Stimulated activated CD8-positive, alpha-beta memory T cell treated with anti-CD3 and anti-CD28 coated beads, Interleukin-4, amount 100 ng/mL, for 1 hour (primary cell): ENCODE measurements at places on chromosomes 2 and 18.

GRCh38 chr18:62505669-62506494, 16.9 kb upstream of the ZCCHC2 start:
- no peak for DNase-seq

GRCh38 chr2:99763764-99764163, 273.9 kb upstream of the REV1 start:
- DNase-seq, result no peak

- no peak for DNase-seq
These were observed 49.9 kb downstream of the KDM3A start for GRCh38 chr2:86491088-86491487.

GRCh38 chr2:111702119-111702803, 181.7 kb downstream of the ANAPC1 start:
- peak; percentile 10 for DNase-seq

DNA sequence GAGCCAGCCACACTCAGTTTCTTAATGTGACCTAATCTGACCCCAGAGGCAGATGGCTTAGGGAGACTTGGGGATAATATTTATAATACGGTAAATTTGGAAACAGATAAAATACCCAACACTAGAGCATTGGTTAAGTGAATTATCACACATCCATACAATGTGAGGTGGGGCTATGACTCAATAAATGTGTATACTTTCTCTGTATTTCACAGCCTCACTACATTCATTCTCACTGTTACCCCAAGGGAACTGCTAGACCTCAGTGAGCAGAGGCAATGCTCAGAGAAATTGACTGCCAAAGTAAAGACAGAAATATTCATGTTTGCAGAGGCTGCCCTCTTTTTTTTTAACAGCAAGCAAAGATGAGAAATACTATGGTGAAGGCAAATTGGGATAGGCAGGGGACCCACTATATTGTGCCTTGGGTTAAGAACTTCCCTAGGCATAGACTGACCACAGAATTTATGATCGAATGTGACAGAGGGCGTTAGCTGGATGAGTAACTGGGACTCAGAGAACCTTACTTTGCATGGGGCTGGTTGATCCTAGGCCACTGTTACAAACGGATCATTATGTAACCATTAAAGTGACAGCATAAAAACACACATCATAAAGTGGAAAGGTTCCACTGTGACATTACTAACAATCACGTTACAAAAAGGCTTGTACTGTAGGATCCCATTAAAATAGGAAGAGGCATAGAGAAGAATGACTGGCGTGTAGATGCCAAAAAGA, 246.0 kb upstream of the LYPD1 start:
- no peak for DNase-seq

- DNase-seq, result no peak
These were observed 9.8 kb downstream of the NR4A2 start for GRCh38 chr2:156322686-156323231.

DNA sequence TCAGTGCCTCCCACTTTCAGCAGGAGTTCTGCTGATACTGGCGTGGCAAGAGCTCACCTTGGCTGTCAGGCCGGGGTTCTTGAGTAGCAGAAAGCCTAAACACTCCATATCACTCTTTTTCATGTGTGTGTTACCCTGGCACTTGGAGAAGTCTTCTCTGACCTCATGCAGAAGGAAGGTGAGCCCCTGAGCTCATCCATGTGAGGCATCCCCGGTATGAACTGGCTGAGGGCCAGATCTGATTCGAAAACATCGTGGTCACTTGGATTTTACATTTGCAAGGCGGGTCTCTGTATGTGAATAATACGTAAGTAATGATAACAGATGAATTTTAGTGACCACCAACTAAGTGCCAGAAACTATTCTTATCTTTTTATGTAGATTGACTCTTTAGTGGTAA, 93.6 kb downstream of the RAPGEF4 start:
- no peak for DNase-seq

GRCh38 chr2:11679016-11679415, 9.0 kb upstream of the NTSR2 start:
- DNase-seq, result no peak

GRCh38 chr18:58041633-58042032, 2.4 kb upstream of the NEDD4L start:
- no peak for DNase-seq

DNA sequence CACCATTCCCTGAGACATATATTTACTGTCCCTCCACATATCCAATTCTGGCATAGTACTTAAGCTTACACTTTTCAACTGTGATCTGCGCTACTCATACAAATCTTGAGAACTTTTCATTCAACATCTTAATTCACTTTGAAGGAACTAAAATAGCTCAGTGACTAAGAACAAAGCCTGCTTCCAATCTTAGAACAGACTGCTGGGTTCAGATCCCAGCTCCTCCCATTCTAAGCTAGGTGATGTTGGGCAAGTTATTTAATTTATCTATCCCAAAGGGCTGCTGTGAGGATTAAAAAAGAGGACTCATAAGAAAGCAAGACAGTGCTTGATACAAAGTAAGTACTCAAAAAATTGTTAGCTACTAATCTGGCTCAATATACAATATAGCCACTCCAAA, 57.9 kb downstream of the UGP2 start:
- DNase-seq, result no peak

GRCh38 chr18:25704071-25704470, 352.1 kb upstream of the ZNF521 start:
- DNase-seq, result no peak

DNA sequence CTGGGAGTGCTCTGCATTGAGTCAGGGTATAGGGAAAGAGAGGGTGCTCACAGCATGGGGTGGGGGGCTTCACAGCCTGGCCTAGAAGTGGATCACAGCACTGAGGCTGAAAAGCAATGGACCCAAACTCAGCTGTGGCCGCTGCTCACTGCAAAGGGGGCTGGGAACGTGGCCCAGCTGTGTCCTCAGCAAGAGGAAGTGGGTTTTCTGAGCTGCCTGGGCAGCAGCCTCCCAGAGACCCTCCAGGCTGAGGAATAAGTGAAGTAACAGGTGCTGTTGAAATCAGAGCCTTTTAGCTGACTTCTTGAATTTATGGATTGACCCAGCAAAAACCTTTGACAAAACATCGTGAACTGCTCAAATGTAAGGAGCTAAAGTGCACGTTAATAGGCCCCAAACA, 35.2 kb downstream of the PTGR3 start:
- no peak for DNase-seq

DNA sequence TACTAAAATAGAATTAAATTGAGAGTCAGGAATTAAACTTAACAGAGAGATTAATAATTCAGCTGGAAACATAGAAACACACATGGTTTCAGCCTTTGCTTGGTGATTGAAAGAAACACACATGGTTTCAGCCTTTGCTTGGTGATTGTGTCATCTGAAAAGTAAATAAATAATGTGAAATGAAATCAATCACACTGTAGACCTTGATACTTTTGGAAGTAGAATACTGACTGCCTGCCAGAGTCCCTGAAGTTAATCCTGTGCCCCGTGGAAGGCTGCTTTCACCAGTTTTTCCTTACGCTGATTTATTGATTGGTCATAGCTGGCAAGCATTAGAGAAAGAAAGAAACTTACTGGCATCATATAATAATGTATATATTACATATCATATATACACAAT, 1252.7 kb upstream of the FAM98A start:
- DNase-seq, result no peak

GRCh38 chr2:132448771-132449170, 32.2 kb downstream of the GPR39 start:
- no peak for DNase-seq

- no peak for DNase-seq
These were observed 55.6 kb downstream of the QPCT start for GRCh38 chr2:37400041-37400440.

DNA sequence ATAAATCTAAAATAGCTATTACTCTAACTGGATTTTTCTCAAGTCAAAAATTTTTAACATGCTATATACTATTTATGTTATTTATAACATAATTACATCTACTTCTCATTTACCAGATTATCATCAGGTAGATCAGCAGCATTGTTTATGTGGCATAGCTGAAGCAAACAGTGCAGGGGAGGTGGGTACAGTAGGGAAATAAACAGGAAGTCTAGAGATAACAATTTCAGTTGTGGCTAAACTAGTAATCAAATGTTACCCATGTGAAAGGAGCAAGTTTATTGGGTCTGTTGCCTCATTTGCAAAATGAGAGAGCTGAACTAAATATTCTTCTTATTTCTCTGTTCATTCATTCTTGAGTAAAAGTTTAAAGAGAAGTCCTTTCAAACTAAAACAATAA, 27.7 kb downstream of the GFPT1 start:
- no peak for DNase-seq

- no peak for DNase-seq
These were observed 104.6 kb downstream of the UNC80 start for GRCh38 chr2:209876211-209876610.

DNA sequence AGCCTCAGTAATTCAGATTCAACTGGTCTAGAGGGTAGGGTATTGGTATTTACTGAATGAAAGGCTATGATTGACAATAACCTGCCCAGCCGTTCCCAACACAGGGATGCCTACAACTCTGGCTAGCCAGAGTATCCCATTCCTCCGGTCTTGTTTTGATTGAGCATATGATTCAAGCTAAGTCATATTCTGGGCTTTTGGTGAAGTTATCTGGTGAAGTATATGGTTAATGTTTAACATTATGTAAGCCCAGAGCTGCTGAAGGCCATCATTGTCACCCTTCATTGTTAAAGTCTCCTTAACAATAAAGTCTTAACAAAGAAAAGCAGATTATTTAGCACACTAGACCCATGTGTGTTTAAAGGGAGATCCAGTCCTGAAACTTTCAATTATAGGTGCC, 152.6 kb downstream of the EXOC6B start:
- DNase-seq, result no peak

DNA sequence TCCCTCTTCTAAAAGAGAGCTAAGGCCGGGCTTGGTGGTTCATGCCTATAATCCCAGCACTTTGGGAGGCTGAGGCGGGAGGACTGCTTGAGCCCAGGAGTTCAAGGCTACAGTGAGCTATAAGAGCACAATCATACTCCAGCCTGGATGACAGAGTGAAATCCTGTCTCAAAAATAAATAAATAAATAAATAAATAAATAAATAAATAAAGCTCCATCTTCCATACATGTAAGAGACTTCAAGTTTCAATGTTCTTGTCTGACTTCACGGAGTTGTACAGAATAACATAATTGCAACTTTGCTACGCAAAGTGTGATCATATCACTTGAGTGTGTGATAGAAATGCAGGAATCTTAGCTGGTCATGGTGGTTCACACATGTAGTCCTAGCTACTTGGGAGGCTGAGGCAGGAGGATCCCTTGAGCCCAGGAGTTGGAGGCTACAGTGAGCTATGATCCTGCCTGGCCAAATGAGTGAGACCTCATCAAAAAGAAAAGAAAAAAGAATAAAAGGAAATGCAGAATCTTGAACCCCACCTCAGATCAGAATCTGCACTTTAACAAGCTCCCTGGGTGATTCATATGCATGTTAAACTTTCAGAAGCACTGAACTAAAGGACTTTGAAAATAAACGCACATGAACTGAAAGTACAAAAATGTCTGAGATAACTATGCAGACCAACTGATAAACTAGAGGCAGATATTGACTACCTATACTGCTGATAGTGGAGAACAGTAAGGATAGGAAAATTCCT, 123.7 kb upstream of the SP3 start:
- DNase-seq, result no peak

DNA sequence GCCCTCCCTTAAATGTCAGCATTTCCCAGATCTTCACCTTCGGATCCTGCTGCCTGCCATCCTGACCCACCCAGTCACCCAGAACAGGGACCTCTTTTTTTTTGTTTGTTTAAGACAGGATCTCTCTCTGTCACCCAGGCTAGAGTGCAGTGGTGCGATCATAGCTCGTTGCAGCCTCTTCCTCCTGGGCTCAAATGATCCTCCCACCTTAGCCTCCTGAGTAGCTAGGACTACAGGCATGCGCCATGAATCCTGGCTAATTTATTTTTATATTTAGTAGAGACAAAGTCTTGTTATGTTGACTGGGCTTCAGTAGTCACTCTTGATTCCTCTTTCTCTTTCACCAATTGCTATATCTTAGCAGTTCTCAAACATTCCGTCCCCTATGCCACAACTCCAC, 39.0 kb downstream of the INSIG2 start:
- no peak for DNase-seq

DNA sequence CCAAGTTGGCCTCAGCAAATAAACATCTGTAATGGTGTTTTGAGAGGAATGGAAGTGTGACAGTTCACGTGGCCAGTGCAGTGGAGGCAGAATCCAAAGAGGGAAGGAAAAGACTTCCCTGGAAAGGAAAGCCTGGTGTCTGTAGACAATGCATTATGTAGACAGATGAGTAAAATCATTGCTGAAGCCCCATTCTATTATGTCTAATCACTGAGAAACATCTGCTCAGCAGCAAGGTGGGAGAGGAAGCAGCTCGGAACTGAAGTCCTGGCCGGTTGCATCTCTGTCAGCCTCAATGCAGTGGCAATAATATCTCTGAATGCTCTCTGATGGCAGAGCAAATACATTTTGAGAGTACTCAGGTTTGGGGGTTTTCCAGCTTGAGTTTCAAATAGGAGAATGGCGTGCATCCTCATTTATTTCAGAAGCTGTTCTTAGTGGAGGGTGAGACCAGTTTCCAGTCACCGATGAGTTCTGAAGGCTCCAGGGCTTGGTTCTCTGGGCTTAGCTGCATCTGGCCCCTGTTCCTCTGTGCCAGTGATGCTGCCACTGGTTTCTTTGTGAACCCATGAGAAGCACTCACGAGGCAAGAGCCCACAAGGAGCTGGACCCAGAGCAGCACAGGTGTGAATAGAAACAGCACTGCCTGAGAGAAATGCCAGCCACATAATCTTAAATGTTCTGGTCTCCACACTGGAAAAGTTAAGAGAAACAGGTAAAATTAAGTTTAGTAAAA, 63.3 kb downstream of the RPIA start:
- no peak for DNase-seq

DNA sequence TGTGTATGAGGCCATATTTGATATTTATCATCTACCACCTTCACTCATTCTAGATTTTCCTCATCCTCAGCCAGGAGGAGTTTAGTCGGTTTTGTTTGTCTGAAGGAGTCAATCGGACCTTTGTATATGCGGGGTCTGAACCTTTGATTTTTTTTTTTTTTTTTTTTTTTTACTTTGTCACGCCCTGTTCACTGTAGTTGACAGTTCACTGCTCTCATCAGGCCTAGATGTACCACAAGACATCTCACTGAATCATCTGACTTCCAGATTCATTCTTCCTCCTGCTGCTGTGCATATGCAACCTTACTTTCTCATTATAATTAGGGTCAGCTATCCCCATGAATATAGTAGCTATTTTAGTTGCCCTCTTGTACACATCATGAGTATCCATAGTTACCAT, 133.2 kb downstream of the ARHGAP15 start:
- DNase-seq, result no peak

DNA sequence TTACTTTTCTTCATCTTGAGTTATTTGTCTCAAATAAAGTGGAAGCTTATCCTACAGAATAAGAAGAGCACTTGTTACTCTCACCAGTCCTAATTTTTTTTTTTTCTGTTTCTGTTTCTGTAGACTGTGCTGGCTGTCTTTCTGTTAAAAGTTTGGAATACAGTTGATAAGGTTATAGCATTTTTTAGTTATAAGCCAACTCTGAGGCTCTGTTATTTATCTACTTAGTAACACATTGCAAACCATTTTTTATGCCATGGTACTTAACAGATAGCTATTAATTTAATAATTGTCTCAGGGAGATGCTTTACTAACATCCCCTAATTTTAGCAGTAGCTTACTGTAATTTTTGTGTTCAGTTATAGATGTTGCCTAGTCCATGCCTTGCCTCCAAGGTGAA, 37.9 kb downstream of the CREB1 start:
- DNase-seq, result no peak

- no peak for DNase-seq
These were observed 201.3 kb downstream of the TGIF1 start for GRCh38 chr18:3651266-3651665.
